ENCODE measurements at places on chromosomes 7 and 10.

DNA sequence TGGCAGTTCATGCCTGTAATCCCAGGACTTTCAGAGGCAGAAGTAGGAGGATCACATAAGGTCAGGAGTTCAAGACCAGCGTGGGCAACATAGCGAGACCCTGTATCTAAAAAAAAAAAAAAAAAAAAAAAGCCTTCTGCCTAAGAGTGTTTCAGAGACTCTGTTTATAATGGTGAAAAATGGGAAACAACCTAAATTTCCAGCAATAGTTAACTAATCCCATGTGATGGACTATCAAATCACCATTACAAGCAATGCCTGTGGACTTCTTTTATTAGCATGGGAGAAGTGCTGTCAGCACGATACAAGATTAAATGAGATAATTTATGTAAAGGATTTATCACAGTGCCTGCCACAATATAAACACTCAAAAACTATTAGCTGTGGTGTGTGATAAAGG, 67.5 kb upstream of the CUX1 start:
- no peak for DNase-seq

GRCh38 chr7:55053651-55054571, 35.1 kb downstream of the EGFR start:
- DNase-seq, result peak; percentile 71

GRCh38 chr10:49237985-49238384, 49.8 kb upstream of the TMEM273 start:
- no peak for DNase-seq

DNA sequence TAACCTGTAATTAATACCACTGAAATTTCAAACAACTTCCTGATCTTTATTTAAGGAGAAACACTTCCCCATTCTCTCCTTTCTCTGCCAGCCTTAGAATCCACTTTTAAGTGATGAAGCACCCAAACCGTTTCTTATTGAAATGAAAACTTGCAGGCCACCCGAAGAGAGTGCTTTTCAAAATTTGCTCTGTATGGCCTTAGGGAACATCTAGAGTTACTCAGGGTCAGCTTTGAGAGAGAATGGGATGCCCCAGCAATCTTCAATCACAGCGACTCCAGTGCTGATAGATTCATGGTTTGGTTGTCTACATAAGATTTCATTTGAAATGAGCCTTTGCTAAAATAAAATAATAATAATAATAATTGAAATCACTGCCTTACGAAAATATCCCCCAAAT, 323.1 kb downstream of the PCLO start:
- DNase-seq, result peak; percentile 51

DNA sequence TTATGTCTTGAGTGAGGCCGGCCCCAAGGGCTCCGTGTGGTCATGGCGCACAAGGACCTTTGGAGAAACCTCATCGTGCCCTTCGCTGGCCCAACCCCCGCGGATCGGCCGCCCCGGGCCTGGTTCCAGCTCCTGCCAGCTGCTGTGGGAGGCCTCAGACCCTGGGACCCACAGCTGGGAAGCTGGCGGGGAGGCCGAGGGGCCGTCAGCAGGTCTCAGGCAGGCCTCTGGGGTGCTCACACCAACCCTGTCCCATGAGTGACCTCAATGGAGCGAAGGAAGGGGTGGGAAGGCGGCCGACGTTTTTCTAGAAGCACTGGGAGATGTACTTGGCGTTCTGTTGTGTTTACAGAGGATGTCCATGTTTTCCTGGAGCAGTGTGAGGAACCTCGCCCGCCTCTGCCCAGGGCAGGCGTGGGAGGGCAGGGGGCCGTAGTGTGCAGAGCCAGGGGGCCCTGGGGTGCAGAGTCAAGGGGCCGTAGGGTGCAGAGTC, 18.6 kb upstream of the ADGRA1 start:
- no peak for DNase-seq

GRCh38 chr7:106075937-106076336, 36.2 kb downstream of the SYPL1 start:
- DNase-seq, result no peak

DNA sequence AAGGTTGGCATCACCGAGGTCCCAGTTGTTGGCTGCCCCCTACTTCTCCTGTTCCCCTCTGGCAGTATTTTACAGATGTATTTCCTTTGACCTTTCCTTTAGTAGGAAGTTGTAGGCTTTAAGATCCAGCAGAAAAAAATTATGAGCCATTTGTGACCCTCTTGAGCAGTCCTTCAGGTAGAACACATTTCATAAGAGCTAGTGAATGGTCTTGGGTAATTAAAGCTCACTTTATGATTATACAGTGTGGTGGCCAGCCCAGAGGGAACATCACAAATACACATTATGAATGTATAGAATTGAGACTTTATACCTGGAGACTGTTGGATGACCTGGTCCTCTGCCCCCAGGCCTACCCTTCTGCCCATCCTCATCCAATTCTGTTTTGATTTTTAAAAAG, 57.0 kb downstream of the KAT6B start:
- no peak for DNase-seq

- DNase-seq, result peak; percentile 72
Measured at GRCh38 chr7:43906331-43907010, at the start of gene URGCP. TSS of gene URGCP (minus strand) at chr7:43906596. CDS start at chr7:43906575, 21 bp downstream.

- DNase-seq, result no peak
Measured at GRCh38 chr7:24140001-24140400, 144.0 kb upstream of the NPY start.

DNA sequence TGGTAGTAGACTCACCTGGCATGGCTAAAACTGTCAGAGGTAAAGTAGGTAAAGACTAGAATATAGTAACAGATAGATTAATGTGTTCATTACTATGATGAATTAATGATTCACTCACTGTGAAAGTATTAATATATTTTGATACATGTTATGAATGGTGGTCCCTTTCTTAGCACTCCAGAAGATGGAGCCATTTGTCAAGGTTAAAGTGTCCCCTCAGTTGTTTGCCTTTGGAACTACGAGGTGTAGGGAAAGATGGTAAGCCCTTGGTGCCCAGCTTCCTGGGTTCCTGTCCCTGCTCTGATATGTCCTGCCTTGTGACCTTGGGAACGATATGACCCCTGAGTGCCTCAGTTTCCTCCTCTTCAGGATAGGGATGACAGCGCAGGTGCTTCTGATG, 49.4 kb downstream of the HTRA1 start:
- no peak for DNase-seq

DNA sequence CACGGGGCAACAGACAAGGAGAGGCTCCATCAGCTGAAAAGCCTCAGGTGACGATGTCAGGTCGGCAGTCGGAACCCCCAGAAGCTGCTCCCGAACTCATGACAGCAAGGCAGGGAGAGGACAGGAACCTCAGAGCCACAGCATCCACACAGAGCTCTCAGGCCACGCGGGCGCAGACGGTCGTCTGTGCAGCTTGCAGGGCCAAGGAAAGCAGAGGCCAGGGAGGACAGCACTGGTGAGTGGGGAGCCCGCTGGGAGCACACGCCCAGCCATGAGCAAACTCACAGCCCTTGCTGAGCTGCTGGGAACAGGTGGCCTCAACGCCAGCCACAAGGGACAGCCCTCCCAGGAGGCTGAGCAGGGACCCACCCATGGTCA, 138.9 kb downstream of the MAD1L1 start:
- no peak for DNase-seq

DNA sequence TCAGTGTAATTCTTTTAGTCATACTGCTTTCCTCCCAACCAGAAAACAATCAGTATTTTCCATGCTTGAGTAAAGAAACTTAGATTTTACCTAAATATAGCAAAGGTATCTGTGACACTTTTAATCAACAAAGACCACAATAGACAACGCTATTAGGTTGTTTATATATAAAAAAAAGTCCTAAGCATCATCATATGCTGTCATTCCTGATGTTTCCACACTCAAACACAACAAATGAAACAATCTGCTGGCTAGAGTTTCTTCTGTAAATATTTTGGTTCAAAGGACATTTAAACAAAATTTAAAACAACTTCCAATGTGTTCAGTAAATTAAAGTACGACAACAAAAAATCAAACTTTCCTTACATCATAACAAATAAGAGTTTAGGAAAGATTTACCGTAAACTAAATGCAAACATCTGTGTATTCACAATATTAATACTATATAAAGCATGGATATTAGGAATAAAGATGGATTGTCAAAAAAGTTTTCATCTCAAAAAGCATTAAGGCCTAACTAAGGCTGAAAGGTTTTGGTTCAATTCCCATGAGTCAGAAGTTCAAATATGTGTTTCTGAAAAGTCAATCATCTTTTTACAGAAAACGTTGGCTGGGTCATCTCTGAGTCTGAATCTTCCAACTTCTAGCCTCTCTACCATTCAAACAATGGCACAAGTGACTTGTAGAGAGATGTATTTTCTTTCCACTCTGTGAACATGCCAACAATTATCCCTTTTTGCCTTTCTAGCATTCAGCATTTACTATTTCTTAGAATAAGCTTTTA, 157.1 kb downstream of the CRPPA start:
- DNase-seq, result no peak

- no peak for DNase-seq
Measured at GRCh38 chr7:1026721-1027161, 17.6 kb upstream of the GPR146 start.

DNA sequence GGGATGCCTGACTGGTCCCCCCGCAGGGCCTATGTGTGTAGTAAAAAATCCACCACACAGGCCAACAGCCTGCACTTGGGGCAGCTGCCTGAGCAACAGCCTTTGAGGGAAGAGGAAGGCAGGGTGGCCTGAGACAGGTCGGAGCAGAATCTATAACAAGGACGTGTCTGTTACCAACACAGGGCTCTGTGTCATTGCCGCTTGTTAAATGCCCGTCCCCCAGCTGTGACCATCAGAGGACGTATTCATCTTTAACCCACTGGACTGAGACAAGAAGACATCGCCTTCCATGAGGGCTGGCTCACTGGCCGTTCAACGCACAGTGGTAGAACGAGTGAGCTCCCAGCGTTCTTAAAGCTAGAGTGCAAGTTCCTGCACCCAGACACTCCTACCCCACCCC, 7.8 kb downstream of the PDIA4 start:
- no peak for DNase-seq

- no peak for DNase-seq
Measured at GRCh38 chr10:90430186-90430585, 427.7 kb downstream of the HTR7 start.

GRCh38 chr7:134293002-134293740, 23.6 kb downstream of the SLC35B4 start:
- no peak for DNase-seq

GRCh38 chr10:111831058-111831457, 352.5 kb downstream of the GPAM start:
- DNase-seq, result no peak

DNA sequence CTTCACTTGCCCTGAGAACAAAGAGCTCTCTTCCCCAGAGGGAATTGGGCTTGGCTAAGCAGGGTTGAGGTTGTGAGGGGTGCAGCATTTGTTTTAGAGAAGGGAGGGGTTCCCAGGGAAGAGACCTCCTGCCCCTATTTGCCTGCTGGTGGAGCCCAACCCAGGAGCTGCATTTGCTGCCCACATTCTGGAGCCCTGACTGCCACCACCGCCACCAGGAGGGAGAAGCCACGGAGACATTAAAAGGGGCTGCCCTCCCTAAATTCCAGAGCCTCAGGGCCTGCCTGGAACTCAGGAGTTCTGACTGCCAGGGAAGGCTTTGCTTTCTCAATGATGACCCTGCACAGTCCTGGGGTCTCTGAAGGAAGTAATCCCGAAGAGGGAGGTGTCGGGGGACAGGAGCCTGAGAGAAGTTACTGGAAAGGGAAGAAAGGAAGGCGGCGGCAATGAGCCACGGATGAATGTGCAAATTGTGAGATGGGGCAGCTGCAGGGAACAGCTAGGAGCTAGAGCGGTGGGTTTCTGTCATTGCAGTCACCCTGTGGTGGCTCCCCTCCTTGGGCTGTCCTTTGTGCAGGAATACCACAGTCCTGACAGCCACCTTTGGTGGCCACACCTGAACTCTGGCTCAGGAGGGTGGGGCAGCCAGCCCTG, 51.3 kb downstream of the NEURL1 start:
- peak; percentile 52 for DNase-seq

DNA sequence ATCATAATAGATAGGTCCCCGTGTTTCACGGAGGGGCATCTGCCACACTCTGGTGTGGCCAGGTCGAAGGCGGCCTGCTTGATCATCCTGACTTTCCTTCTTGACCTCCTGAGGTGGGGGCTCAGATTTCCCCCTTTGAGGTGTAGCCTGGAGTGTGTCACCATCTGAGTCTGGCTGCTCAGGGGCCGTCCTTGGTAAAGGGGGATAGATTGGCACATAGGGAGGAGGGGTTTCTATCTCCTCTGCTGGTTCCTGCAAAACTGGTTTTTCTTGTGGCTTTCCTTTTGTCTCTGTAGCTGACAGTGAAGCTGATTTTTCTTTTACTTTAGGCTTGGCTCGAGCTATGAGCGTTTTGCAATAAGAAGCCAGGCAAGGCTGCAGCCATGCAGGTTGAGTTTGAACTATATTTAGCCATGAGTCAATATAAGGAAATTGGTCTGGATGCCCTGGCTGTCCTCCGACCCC, 7.1 kb upstream of the ZNF117 start:
- DNase-seq, result no peak

GRCh38 chr7:20226860-20227259, 9.7 kb upstream of the MACC1 start:
- no peak for DNase-seq

DNA sequence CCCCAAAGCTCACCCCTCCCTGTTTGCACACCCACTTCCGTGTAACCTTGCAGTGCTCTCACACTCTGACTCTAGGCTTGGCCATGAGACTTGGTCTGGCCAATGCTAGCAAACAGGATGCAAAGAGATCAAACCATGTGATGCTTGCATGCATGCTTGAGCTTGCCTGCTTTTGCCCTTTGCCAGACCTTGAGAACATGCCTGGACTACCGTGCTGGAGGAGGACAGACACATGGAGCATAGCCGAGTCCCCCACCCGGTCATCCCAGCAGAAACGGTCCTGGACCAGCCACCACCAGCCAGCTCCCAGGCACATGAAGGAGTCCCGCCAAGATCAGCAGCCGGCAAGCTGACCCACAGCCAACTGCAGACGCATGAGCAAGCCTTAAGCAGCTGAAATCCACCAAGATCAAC, 23.4 kb downstream of the PYROXD2 start:
- DNase-seq, result no peak

GRCh38 chr10:95758351-95759025, 2.5 kb downstream of the ENTPD1 start:
- DNase-seq, result no peak

GRCh38 chr10:128576943-128577670, 450.9 kb upstream of the MKI67 start:
- no peak for DNase-seq

- DNase-seq, result no peak
Measured at GRCh38 chr7:1250901-1251300, 18.2 kb downstream of the UNCX start.

DNA sequence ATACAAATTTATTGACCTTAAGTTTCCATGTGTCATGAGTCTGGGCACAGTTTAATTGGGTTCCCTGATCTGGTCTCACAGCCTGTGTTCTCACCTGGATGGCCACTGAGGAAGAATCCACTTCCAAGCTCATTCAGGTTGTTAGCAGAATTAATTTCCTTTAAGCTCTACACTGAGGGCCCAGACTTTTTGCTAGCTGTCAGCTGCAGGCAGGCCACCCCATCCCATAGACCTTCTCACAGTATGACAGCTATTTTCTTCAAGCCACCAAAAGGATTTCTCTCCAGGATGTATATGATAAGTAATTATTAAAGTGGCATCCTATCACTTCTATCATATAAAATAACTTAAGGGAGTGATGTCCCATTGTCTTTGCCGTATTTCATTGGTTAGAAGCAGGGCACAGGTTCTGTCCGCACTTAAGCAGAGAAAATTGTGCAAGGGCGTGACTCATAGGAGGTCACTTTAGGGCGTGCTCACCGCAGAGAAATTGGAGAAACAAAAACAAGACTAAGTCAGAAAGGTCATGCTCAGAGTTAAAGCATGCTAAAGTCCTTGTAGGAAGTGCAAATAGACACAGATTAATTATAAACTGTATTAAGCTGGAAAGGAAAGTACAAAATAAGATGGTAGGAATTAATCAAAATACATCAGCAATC, 109.9 kb downstream of the AHR start:
- DNase-seq, result peak; percentile 74

GRCh38 chr10:128811511-128811910, 655.5 kb upstream of the MGMT start:
- no peak for DNase-seq
